Esophagus muscularis mucosa (tissue), 4 donors: ENCODE measurements at places on chromosomes 6 and 20.

GRCh38 chr6:53426667-53427270 is 78.0 kb upstream of the ELOVL5 start:
- no peak for DNase-seq

DNA sequence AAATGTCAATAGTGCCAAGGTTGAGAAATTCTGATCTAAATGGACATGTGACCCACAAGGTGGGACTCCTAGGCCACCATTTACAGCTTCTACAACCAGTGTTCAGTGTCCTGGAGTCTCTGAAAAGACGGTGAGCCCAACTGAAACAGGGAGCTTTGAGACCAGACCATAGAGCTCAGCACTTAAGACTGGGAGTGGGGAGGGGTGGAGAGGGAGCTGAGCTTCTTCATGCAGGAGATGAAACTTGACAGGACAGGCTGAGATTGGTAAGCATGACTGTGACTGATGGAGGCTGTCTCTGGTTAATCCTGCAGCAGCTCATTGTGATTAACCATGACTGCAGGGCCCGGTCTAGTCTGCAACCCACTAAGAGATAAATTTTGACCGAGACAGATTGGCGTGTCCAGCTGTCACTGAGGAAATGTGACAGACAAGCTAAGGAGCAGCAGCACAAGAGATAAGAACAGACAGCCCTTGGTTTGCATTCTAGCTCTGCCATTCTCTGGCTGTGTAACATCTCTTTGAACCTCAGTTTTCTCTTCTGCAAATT is 1.4 kb upstream of the AAR2 start:
- DNase-seq, result no peak

GRCh38 chr20:59525500-59526241 is 78.7 kb upstream of the PHACTR3 start:
- DNase-seq, result no peak

- no peak for DNase-seq
These were observed 1.7 kb downstream of the FKBP5 start for GRCh38 chr6:35686873-35687555.

DNA sequence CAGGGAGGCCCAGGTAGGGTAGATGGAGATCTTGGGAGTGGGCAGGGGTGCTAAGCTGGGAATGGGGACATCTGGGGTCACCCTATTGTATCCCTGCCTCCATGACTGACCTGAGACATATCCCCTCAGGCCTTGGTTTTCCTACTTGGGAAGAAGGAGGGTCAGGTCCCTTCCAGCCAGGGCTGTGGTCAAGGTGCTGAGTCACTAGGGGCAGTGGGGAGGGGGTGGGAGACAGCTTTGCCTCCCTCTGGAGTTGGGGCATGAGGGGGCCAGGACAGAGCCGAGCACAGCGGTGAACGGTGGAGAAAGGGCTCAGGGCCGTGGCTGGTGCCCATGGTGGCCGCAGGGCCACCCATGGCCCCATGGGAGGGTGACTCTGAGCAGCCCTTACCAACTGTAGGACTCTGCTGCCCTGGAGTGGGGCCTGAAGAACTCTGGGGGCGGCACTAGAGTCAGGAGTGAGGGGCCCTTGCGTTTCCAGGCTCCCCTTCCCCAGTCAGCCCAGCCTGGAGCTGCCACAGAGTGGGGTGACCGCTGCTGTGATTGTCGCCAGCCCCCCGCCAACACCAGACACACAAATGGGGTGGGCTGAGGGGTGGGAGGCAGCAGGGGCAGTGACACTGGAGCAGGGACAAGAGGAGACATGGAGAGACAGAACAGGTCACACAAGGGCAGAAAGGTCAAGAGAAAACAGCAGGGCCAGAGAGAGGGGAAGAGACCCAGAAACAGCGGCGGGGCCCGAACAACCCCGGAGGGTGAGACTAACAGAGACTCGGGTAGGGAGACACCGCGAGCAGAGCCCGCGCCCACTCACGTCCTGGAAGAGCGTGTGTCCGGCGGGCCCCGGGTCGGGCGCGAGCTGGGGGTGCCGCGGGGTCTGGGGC is 576 bp downstream of the NECAB3 start:
- DNase-seq, result no peak

DNA sequence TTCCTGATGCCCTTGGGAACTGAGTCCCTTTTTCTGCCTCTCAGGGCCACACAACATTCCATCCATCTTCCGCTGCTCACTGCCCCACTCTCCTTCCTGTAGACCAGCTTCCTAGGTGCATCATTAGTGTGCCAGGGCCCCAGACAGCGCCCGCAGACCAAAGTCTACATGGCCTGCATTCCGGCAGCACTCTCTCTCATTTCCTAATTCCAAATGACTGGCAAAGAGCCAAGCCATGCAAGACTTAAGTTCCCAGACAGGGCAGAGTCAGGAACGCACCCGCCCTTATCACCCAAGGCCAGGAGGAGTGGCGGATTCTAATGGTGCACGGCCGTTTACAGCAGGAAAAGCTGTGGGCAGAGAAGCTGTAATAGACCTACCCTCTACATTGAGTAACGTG is 159.8 kb upstream of the ARID1B start:
- no peak for DNase-seq

DNA sequence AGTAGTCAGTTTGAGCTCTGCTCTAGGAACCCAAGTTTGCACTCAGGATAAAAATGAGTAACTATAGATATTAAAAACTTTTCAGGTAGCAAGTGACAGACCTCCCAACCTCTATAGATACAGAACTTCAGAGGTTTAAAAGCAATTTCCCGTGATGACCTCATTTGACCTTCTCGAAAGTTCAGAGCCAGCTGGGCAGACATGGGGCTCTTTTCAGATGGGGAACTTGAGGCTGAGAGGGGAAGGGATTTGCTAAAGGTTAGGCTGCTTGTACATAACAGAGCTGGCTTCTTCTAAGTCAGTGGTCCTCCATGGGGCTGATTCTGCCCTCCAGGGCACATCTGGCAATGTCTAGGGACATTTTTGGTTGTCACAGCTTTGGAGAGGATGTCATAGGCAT is 58.8 kb upstream of the ZNF831 start:
- DNase-seq, result peak; percentile 79

GRCh38 chr6:52579006-52579660 is 2.3 kb upstream of the TRAM2 start:
- DNase-seq, result no peak

- no peak for DNase-seq
These were observed 27.9 kb upstream of the CCR6 start for GRCh38 chr6:167094820-167095637.
